Activated T-helper 1 cell treated with anti-CD3 and anti-CD28 coated beads, Interleukin-12 subunit alpha, Interleukin-12 subunit beta, Interleukin-2, Interleukin-4 antibody, amounts not matched to agents 30 ng/mL and 10 ng/mL and 1 ng/mL, durations not matched to agents 14 hours and 24 hours and 36 hours (primary cell): ENCODE measurements at places on chromosomes 1 and 21.
A peak's percentile ranks its signal among the peaks of the same experiment; 100 is the strongest.

DNA sequence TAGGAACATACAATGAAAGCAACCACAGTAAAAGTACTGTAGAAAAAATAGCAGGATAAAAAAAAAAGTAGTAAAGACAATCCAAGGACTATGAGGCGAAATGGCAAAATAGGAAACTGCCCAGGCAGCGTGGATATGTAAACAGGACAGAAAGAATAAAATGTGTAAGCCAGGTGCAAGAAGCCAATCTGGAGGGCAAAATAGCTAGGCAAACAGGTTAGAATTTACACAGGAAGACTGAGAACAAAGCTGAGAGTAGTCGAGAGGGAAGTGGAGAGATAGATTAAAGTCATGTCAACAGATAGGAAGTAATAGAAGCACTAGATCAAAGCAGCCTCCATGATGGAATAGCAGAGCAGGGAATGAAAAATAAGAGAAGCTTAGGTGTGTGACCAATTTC is 124.2 kb upstream of the B3GALT2 start:
- H3K27ac ChIP-seq: no peak overlapping the region
- peaks cover 18% of the 10 kb centered on the region for H3K4me1 ChIP-seq
- H3K27me3 ChIP-seq: peaks cover 2% of the 10 kb centered on the region

GRCh38 chr1:93532780-93533378 is 85.0 kb downstream of the FNBP1L start:
- peaks cover 23% of the 10 kb centered on the region for H3K27me3 ChIP-seq
- no peaks in the 10 kb centered on the region for H3K4me1 ChIP-seq

DNA sequence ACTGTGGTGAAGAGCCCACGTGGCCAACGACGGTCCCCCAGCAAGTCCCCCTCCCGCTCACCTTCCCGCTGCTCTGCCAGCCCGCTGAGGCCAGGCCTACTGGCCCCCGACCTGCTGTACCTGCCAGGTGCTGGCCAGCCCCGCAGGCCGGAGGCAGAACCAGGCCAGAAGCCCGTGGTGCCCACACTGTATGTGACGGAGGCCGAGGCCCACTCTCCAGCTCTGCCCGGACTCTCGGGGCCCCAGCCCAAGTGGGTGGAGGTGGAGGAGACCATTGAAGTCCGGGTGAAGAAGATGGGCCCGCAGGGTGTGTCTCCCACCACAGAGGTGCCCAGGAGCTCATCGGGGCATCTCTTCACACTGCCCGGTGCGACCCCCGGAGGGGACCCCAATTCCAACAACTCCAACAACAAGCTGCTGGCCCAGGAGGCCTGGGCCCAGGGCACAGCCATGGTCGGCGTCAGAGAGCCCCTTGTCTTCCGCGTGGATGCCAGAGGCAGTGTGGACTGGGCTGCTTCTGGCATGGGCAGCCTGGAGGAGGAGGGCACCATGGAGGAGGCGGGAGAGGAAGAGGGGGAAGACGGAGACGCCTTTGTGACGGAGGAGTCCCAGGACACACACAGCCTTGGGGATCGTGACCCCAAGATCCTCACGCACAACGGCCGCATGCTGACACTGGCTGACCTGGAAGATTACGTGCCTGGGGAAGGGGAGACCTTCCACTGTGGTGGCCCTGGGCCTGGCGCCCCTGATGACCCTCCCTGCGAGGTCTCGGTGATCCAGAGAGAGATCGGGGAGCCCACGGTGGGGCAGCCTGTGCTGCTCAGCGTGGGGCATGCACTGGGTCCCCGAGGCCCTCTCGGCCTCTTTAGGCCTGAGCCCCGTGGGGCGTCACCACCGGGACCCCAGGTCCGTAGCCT is 46.8 kb downstream of the TRIM11 start:
- peaks cover 2% of the 10 kb centered on the region for H3K27me3 ChIP-seq
- no peaks in the 10 kb centered on the region for H3K36me3 ChIP-seq
- peak overlapping the region; percentile 29 for H3K27ac ChIP-seq
- no peak for DNase-seq
- H3K4me1 ChIP-seq: no peaks in the 10 kb centered on the region

DNA sequence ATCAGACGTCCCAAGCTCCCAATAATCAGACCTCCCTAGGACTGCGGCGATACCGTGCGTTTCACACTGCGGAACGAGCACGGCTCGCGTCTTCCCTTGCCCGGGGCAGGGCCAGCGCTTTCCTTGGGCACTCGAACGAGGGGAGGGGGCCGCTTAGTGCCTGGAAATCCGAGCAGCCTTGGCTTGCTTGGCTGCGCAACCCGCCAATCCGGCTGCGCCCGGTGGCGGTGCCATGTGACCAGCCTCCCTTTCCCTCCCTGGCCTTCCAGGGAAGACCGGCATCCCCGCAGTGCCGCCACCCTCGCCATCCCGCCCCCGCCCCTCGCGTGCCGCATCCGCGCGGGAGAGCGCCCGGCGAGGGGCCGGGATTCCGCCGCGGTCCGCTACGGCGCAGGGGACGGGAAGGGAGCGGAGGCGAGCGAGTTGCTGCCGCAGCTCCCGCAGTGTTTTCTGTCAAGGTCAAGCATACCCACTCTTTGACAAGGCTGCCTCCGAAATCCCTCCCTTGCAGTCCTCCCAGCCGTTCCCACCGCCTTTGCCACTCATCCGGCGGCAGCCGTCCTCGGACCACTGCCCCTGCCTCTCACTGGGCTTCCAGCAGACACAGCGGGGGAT is 8.3 kb upstream of the RNF19B start:
- DNase-seq: no peak
- no peak overlapping the region for H3K27ac ChIP-seq
- peaks cover 17% of the 10 kb centered on the region for H3K36me3 ChIP-seq
- peak overlapping the region; percentile 62 for H3K4me3 ChIP-seq

DNA sequence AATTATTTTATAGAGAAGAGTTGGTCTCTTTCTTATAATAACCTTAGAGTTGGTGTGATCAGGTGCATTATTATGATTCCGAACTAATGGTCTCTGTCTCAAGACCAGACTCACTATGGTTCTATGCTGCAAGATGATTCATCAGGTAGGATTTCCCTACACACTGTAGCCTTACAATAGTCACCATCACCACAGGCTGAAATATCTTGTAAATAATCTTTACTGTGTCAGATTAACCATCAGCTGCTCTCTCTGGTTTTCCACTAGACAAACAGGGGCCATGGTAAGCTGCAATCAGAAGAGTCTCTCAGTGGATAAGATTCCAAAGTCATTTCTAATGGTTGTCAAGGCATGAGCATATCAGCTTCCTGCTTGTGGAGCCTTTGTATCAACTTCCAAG is 4.4 kb upstream of the GBP4 start:
- H3K4me3 ChIP-seq: no peak overlapping the region
- no peak overlapping the region for H3K27ac ChIP-seq
- DNase-seq: no peak

GRCh38 chr1:200243042-200243437 is 166.8 kb downstream of the ZNF281 start:
- no peak overlapping the region for H3K27ac ChIP-seq
- H3K27me3 ChIP-seq: peaks cover 42% of the 10 kb centered on the region
- no peak overlapping the region for H3K4me3 ChIP-seq
- DNase-seq: no peak
- peaks cover 2% of the 10 kb centered on the region for H3K36me3 ChIP-seq

- no peak overlapping the region for H3K27ac ChIP-seq
- no peak overlapping the region for H3K4me3 ChIP-seq
- H3K36me3 ChIP-seq: no peaks in the 10 kb centered on the region
- peaks cover 8% of the 10 kb centered on the region for H3K27me3 ChIP-seq
- no peaks in the 10 kb centered on the region for H3K4me1 ChIP-seq
Observed at GRCh38 chr21:25647647-25648046, 8.6 kb downstream of the JAM2 start.

DNA sequence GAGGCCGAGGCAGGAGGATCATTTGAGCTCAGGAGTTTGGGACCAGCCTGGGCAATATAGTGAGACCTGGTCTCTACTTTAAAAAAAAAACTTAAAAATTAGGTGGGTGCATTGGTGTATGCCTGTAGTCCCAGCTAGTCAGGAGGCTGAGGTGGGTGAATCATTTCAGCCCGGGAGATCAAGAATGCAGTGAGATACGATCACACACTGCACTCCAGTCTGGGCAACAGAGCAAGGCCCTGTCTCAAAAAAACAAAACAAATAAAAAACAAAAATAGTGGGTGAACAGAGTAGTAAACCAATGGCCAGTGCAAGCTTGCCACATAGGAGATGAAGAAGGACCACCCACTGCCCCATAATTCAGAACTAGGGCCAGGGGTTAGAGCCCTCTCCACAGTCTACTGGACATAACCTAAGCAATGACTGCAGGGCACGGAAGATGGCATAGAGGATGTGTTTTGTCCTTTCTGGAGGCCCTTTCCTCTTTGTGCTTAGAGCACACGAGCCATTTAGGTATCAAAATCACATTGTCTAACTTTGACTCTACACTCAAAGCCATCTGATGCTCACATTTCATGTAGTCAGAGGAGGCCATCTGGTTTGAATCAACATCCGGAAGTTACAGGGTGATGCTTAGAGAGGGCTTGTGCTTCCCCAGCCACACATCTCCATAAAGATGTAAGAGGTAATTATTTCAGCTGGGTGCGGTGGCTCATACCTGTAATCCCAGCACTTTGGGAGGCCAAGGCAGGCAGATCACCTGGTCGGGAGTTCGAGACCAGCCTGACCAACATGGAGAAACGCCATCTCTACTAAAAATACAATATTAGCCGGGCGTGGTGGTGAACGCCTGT is 12.6 kb downstream of the CD2 start:
- H3K4me3 ChIP-seq: peak overlapping the region; percentile 84
- H3K4me1 ChIP-seq: peaks cover 99% of the 10 kb centered on the region
- DNase-seq: no peak
- peak overlapping the region; percentile 100 for H3K27ac ChIP-seq

DNA sequence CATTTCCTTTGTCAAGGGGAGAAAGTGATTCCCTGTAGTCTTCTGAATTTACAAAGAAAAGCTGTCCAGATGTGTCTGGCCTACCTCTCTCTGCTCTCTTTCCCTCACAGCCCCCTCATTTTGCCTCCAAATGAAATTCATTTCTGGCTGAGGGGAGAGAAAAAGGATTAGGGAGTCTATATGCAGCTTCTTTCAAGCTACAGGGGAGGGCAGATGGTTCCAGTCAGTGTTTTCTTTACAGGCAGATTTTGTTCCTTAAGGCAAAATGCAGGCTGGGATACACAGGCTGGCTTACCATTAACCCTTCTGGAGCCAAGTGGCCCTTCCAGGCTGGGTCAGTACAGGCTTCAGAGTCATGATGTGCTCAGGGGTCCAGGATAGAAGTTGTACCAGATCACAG is 198.1 kb upstream of the USP24 start:
- no peak for DNase-seq
- H3K27ac ChIP-seq: no peak overlapping the region
- H3K36me3 ChIP-seq: no peaks in the 10 kb centered on the region

- DNase-seq: no peak
- no peak overlapping the region for H3K27ac ChIP-seq
- H3K27me3 ChIP-seq: no peaks in the 10 kb centered on the region
- no peaks in the 10 kb centered on the region for H3K36me3 ChIP-seq
- H3K4me1 ChIP-seq: no peaks in the 10 kb centered on the region
Observed at GRCh38 chr1:153178922-153179321, 24.3 kb upstream of the LELP1 start.

DNA sequence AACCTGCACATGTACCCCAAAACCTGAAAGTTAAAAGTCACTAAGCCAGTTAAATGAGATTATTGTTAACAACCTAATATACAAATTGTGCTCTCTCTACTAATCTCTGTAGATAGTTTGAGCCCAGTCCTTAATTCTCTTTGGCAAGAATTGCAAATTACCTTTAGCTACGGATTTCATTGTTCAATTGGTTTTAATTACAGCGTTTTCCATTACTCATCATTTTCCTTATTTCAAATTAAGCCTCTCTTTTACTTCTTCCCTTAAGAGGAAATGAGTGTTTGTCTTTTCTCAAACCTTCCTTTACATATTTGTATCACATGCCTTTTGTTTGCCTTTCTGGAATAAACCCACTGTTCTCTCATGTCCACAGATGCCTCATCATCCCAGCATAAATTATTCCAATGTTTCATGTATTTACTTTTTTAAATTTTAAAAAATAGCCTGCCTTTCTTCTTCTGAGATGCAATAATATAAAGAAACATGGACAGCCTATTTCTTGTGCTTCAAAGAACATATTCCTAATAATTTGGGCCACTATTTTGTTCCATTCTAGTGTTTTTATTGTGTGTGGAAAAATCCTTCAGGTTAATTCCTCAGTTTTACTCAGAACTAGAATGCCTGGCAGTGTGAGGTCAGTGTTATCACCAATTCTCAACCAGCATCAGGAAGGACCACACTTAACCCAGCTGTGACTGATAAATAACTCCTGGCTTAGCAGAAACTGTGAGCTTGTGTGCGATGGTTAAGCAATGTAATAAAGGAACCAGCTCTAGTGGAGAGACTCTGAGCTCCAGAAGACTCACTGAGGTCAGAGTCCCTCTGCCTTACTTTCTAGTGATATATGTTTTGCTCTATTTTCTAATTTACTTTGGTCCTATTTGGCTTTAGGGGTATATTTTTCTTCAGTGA is 600.5 kb downstream of the LTN1 start:
- H3K4me3 ChIP-seq: no peak overlapping the region
- no peak overlapping the region for H3K27ac ChIP-seq
- H3K4me1 ChIP-seq: no peaks in the 10 kb centered on the region
- no peaks in the 10 kb centered on the region for H3K27me3 ChIP-seq

DNA sequence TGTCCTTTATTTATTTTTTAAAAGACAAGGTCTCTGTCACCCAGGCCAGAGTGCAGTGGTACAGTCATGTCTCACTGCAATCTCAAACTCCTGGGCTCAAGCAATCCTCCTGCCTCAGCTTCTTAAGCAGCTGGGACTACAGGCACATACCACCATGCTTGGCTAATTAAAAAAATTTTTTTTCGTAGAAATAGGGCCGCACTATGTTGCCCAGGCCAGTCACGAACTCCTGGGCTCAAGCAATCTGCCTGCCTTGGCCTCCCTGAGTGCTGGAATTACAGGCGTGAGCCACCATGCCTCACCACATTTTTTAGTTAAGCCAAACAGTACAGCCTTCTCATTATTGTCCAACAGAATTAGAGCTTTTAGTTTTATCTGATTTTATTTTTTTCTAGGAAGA is 7.4 kb upstream of the ADAR start:
- H3K4me1 ChIP-seq: peaks cover 59% of the 10 kb centered on the region
- H3K36me3 ChIP-seq: peaks cover 11% of the 10 kb centered on the region
- DNase-seq: no peak
- no peaks in the 10 kb centered on the region for H3K27me3 ChIP-seq
- H3K4me3 ChIP-seq: no peak overlapping the region

- no peak for DNase-seq
- no peaks in the 10 kb centered on the region for H3K27me3 ChIP-seq
- peaks cover 63% of the 10 kb centered on the region for H3K4me1 ChIP-seq
- peaks cover 2% of the 10 kb centered on the region for H3K36me3 ChIP-seq
Observed at GRCh38 chr1:54800041-54800898, 853 bp downstream of the TTC22 start.
